ENCODE measurements at places on chromosomes 3 and 15.

GRCh38 chr3:195188426-195188927 is 82.5 kb downstream of the XXYLT1 start:
- no peak for DNase-seq

GRCh38 chr15:33155691-33156420 is 38.7 kb downstream of the FMN1 start:
- no peak for DNase-seq

DNA sequence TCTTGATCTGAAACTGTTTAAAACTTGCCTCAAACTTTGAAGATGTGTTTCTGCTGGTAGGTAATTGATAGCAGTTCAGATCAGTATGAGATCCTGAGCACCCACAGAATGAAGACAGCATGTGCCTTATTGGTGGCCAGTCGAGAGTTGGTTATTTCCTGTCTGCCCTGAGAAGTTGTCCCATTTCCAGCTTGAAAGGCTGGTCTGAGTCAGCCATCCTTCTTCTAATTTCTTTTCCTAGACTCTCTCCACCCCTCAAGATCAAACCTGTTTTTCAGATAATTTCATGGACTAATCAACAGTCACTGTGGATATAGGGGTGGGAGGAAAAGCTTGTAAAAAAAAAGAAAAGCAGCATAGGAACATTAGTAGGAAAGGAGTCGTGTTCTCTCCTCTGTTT is 464.4 kb downstream of the FOXP1 start:
- DNase-seq, result no peak

DNA sequence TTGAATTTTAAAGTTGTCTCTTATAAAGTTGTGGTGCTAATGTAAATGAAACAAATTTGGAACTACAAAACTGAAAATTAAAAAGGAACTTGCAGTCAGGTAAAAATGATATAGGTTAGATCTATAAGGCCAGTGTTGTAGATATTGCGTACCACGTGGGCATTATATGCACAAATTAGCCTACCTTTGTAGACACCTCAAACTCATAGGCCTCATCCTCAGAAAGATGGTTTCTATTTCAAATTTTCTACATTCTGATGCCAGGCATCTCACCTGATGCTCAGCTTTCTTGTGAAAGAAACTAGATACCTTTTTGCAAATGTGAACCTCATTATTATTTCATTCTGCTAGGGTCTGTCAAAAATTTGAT is 25.6 kb downstream of the TMEM207 start:
- no peak for DNase-seq

DNA sequence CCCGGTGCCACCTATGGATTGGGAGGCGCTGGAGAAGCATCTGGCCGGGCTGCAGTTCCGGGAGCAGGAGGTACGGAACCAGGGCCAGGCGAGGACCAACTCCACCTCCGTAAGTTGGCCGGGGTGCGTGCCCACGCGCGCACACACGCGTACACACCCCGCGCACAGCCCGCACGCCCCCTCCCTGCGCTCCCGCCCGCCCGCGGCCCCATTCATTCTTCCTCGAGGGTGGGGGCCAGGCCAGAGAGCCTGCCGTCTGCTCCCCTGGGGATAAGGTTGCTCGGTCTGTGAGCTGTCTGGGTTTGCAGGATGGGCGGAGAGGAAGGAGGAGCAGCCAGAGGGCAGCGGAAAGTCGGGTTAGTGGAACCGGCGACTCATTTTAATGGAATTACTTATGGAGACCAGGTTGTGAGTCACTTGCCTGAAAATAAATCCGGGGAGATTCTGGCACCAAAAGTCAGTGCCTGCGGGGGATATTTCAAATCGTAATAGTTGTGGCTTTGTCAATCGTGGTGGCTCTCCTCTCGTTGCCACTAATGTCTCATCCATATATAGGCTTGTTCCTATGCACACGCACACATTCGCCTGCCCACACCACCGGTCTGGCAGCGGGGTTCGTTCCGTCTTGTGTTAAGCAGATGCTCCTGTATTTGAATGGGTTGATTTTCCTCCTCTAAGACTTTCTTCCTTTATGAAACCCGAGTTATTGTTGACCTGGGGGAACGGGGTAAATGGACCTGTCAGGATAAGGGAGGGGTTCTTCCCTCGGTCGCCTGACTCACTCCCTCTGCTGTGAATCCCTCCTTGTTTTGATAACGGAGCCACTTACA is 223.4 kb upstream of the IL12A start:
- no peak for DNase-seq

GRCh38 chr3:108300103-108300849 is 3.9 kb downstream of the HHLA2 start:
- no peak for DNase-seq

GRCh38 chr15:99148851-99149276 is 44.0 kb downstream of the SYNM start:
- no peak for DNase-seq

DNA sequence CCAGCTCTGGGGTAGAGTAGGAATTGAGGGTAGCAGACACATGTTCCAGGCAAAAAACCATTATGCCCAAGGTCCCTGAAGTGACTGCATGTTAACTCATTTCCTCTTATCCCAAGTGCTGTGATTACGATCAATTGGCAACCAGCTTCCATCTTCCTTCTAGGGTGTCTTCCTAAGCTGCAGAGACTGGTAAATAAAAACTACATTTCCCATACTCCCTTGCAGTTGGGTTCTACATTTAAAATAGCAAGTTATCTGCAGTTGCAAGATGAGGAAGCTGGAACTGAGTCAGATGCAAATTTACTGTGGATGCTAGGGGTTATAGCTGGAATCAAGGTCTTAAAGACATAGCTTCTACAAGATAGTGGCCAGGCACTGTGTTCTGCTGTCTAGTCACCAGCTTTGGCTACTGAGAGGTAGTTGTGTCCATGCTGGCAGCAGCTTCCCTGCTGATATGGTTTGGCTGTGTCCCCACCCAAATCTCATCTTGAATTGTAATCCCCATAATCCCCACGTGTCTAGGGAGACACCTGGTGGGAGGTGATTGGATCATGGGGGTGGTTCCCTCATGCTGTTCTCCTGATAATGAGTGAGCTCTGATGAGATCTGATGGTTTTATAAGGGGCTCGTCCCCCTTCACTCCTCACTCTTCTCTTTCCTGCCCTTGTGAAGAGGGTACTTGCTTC is 51.3 kb upstream of the FBN1 start:
- DNase-seq, result no peak

DNA sequence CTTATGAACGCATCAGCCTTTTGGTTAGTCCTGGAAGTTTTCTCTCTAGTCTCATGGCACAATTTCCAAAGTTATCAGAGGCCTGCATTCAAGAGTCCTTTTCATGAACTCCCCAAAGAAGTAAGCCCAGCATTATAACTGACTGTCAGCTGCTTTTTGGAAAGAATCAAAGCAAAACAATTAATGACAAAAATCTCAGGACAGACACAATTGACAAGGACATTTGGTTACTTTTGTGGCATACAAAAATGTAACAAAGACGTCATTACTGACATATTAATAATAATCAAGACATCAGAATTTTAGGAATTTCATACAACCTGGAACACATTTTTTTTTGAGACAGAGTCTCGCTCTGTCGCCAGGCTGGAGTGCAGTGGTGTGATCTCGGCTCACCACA is 21.2 kb downstream of the KATNBL1 start:
- no peak for DNase-seq

GRCh38 chr15:60408463-60408981 is 10.7 kb upstream of the ANXA2 start:
- no peak for DNase-seq

DNA sequence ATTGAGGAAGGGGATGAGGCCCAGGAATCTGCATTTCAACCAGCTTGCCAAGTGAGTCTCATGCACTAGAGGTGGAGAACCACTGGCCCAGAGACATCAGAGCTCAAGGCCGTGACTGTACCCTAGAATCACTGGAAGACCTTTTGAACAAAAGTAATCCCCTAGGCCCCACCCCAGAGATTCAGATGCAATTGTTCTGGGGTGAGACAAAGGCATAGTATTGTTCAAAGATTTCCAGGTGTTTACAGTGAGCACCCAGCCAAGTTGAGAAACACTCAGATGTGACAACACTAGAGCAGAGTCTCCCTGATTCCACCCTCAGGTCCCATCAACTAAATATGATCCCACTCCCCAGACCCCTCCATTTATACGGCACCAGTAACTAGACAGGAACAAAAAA is 290.3 kb upstream of the TLE3 start:
- no peak for DNase-seq

DNA sequence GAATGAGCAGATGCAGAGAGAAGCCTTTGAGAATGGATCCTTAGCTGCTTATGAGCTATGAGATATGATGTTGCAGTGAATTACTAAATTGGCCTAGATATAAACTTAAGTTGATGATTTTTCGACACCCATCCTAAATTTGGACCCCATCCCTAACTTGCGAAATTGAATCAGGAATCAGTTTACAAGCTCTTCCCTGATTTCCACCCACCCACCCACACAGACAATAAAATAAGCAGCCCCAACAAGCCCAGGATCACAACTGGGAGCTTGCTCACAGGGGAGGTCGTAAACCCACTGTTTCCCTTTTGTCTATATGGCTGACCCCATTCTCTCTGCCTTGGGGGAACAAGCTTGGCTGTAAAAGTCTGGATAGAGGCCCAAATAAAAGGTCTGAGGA is 57.3 kb downstream of the GREM1 start:
- DNase-seq, result no peak

- no peak for DNase-seq
Observed at GRCh38 chr15:65354835-65355172, 23.0 kb downstream of the IGDCC3 start.

- no peak for DNase-seq
Observed at GRCh38 chr3:155392138-155392537, 98.7 kb upstream of the STRIT1 start.

GRCh38 chr3:37694284-37694675 is 167.4 kb upstream of the CTDSPL start:
- DNase-seq, result no peak

GRCh38 chr15:97528238-97528637 is 432.3 kb upstream of the ARRDC4 start:
- DNase-seq, result no peak

- DNase-seq, result no peak
Observed at GRCh38 chr3:138371070-138371965, 22.9 kb downstream of the MRAS start.

DNA sequence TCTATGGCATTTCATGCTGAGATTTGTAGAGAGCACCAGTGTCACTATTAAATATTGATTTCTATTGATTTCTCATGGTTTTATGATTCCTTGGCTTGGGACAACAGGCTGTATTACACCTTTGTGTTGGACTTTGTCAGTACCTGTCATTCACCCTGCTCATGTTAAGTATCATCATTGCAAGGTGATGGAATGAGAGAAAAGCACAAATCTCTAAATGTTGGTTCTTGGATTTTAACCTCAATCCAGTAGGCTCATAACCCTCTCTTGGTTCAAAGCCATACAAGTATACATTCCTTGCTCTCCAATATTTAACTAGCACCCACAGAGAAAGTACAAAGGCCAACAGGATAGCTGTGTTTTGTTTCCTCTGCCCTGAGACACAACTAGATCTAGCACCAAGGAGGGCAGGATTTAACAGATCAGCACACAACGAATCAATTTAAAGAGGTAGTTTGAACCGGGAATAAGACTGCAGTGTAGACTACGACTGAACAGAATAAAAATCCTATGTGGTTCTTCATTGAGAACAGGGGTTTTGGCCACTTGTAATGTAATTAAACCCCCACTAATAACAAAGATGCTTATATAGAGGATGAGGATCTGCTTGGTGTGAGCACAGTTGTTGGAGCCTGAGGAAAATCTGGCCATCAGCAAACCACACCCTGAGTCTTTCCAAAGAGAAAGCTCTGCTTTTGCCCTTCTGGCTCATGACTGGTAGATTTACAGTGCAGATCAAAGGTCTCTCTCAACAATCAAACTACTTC is 78.0 kb upstream of the TNFSF10 start:
- DNase-seq, result no peak

DNA sequence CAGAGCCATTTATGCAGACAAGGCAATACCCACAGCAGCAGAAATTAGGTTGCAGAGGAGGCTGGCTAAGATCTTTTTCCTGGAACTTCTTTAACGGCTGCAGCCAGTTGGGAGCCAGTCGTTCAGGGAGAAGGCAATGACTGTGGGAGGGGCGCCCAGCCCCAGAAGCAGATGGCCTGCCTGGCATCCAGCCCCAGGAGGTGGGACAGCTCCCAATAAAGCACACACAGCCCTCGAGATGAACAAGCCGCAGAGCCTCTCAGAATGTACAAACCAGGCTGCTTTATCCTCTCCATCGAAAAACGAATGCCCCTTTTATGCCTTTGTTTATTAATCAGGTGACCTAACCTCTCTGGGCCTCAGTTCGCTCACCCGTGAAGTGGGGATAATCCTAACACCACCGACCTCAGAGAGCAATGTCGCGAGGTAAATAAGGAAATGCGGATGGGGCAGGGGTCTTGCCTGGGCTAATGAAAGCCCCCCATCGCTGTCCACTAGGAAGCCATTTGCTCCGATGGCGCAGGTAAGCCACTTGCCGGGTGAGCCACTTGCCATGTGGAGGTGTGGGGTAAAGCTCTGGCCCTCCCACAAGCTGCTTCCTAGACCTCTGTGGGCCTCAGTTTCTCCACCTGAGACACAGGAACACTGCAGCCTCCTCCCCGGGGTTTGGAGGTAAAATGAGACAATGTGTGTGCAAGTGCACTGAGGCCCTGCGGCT is 35.8 kb downstream of the MGLL start:
- DNase-seq, result no peak

- no peak for DNase-seq
Observed at GRCh38 chr3:62653796-62654195, 221.4 kb downstream of the CADPS start.

- no peak for DNase-seq
Observed at GRCh38 chr3:169665264-169666075, 2.0 kb upstream of the MECOM start.
